RCC 7860 (cell line): ENCODE measurements at places on chromosomes 13 and 19.
A peak's percentile ranks its signal among the peaks of the same experiment; 100 is the strongest.

GRCh38 chr13:25391932-25392331, 20.2 kb downstream of the ATP8A2 start:
- no peak for DNase-seq

- no peak for DNase-seq
Measured at GRCh38 chr13:48009284-48009683, 8.2 kb upstream of the SUCLA2 start.

GRCh38 chr19:36605877-36606478, 865 bp downstream of the ZNF382 start:
- DNase-seq = no peak

DNA sequence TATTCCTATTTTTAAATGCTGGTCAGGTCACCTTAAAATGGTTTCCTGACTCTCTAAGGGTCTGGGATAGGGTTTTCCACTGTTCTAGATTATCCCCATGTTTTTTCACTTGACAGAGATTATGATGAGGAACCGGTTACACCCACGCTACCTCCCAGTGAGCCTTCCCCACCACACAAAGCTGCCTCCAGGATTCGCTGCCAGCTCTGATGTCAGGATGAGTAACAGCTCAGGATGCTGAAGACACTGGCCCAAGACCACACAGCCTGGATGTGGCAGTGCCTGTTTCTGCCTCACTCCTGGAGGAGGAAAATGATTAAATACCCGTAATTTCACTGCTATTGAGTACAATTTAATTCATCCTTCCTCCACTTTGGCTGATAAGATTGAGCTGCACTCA, 22.9 kb downstream of the ZNF114 start:
- peak; percentile 64 for DNase-seq

GRCh38 chr13:36752673-36753072, 66.3 kb upstream of the RFXAP start:
- DNase-seq = no peak

DNA sequence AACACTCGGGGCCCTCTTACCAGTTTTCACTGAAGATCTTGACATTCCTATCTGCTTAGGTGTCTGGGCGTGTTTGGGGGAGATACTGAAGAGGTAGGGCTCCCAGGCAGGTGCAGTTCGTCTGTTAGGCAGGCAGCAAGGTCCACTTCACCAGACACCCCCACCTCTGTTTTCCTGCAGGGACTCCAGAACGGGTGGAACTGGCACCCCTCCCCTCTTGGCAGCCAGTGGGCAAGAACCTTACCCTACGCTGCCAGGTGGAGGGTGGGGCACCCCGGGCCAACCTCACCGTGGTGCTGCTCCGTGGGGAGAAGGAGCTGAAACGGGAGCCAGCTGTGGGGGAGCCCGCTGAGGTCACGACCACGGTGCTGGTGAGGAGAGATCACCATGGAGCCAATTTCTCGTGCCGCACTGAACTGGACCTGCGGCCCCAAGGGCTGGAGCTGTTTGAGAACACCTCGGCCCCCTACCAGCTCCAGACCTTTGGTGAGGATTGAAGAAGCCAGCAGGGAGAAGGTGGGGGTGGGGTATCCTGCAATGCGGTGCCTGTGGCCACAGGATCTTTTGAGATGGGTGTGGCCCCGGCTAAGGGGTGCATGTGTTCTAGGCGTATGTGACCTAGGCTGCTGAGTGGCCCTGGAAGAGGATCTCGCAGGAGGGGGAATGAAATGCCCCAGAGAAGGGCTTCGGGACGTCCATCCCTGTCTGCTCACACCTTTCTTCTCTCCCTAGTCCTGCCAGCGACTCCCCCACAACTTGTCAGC, 3.3 kb upstream of the ICAM4 start:
- DNase-seq = no peak

DNA sequence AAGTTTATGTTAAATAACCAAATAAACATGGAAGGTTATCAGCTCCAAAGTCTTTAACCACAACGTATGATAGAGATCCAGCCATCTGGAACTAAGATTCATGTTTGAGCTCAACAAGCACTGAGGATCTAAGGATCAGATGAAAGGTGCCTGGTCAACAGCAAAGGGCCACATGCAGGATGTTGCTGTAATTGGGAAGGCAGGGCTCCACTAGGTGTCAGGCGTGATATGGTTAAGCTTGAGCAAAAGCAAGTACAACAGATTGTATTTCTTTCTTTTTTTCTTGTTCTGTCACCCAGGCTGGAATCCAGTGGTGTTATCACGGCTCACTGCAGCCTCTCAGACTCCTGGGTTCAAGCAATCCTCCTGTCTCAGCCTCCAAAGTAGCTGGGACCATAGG, 12.0 kb downstream of the EBPL start:
- no peak for DNase-seq

- DNase-seq = no peak
Measured at GRCh38 chr19:38385804-38386257, 2.0 kb downstream of the GGN start.

GRCh38 chr19:57599377-57599760, 316 bp upstream of the ZNF530 start:
- no peak for DNase-seq

GRCh38 chr13:53200075-53200474, 171.5 kb downstream of the OLFM4 start:
- no peak for DNase-seq

GRCh38 chr13:33045851-33046592, 29.8 kb downstream of the KL start:
- no peak for DNase-seq

DNA sequence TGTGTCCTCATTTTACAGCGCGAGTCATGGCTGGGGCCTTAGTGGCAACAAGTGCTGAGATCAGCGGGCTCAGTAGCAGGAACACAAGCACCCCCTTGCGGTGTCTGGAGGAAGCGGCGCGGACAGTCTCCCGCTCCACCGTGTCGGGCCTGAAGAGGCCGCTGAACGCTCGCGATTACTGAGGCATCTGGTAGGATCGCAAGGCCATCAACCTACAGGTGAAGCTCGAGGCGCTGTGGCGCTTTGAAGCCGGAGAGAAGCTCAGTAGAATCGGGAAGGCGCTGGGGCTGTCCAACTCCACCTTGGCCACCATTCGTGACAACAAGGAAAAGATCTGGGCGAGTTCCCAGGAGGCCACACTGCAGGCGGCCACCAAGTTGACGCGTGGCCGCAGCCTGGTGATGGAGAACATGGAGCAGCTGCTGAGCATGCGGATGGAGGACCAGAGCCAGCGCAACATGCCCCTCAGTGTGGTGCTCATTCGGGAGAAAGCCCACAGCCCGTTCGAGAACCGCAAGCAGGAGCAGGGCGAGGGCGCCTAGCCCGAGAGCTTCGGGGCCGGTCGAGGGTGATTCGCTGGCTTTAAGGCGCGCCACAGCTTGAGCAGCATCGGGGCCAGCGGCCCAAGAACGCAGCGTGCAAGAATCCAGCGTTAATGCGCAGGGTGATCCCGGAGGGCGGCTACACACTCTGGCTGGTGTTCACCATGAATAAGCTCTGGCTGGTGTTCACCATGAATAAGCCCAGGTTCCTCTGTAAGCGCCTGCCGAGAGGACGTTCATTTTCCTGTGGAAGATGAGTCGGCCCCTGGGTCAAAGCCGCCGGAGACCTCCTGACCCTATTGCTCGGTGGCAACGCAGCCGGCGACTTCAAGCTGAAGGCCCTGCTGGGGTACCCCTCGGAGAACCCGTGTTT, 8.3 kb upstream of the MZF1 start:
- no peak for DNase-seq

DNA sequence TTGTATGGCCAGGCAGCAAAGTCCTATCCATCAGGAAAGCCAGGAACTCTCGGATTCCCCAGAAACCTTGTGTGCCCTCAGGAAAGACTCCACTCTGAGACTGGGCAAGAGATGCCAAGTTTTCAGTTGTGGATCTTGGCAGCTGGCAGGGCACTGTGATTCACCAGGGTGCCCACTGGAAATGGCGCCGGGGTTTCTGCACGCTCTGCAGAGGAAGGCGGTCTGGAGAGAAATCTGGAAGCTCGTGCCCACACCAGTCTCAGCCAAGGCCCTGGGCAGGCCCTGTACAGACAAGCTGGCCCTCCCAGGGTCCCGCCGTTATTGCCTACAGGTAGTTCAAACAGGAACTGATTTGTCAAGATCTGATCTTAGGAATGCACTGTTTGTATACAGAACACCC, 4.9 kb downstream of the NAPA start:
- DNase-seq = no peak

DNA sequence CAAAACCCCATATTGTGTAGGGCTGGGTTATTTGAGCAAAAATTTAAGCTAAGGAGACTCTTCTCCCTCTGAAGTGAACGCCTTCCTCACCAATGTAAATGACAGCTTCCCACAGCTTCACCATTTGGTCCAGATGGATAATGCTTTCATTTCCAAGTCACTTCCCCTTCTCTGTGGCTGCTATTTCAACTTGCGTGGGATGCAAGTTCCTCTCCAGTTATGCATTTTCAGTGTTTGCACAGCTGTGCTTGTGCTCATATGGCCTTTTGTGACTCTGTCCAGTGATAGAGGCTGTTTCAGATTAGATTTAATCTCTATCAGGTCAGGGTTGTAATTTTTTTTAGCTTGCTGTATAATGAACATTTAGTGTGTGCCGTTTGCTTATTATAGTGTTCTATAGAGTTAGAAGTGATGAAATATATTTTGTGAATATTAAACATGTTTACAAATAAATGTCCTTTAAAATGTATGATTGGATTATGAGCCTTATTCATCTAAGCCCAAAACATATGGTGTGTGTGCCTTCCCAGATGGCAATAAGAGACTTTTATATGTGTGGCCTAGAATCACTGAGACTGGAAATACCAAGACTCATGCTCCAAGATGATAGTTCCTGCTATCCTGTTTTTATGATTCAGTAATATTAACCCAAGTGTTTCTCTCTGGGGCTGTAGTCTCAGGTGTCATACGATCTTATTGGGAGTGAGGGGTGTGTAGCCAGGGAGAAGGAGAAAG, 86.6 kb downstream of the TNFRSF19 start:
- no peak for DNase-seq

- no peak for DNase-seq
Measured at GRCh38 chr13:98585398-98585754, 8.5 kb upstream of the STK24 start.

DNA sequence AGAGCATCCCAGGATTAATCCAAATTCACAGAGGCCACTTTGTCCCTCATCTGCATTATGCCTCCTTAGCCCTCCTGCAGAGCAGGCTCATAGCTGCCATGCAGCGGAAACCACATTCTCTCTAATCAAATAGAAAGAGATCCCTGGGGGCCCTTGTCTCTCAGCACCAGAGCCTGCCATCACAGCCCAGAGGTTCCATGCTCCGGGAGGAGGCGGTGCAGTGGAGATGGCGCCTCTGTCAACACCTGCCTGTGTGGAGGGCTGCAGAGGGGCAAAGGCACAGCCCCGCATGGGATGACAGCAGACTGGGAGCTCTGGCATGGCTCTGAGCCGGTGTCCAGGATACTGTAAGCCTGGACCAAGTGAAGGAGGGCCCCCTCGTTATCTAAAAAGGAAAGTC, 111.3 kb downstream of the SLC7A1 start:
- no peak for DNase-seq

DNA sequence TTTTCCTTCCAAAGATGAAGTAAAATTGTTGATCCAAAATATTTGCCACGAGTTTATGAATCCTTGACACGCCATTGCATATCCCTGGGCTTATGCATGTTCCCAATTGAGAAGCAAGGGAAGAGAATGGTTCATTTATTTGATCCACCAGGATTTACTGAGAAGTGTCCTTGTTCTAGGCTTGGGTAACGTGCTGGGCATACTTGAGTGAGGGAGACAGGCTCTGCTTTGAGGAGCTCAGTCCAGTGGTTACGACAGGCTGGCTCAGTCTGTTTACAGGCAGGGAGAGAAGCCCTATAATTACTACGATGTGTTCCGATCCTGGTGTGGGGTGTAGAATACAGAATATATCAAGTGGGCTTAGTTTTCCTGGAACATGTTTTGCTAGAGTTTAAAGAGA, 6.3 kb upstream of the PNMA8C start:
- DNase-seq = no peak

DNA sequence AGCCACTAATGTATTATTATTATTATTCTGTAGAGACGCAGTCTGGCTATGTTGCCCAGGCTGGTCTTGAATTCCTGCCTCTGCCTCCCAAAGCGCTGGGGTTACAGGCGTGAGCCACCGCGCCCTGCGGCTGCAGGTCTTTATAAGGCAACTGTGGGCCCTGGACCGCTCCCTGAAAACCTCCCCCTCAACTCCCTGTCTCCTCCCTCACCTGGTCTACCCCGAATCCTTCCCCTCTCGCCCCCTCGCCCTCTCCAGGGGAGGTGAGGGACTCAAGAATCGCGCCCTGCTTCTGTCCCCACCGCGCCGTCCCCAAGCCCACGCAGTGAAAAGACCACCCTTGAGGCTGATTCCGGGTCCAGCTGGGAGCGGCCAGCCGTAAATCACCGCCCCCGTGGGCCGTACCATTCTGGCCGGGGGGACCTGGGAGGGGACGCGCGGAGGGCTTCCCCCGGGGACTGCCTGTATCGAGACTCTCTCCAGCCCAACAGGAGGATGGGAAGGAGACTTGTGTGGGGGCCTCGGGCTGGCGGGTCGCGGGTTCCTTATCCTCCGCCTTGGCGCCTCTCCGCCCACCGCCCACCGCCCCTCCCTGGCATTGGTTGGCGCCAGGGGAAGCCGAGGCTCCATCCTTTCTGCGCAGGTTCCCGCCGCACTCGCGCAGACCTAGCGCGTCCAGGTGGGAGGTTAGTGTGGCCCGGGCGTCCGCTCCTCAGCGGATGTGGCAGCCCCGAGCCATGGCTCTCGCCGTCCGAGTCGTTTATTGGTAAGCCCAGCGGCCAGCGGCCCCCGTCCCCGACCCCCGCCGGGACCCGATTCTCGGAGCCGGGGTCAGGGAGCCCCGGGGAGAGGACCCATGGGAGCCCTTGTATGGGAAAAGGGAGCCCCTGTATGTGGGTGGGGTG, at the start of gene SELENOW:
TSS of gene SELENOW (plus strand) at position 655 of the 905 bp plus-strand sequence. CDS start at position 738, 83 bp downstream.
- DNase-seq = peak; percentile 57

GRCh38 chr19:35908010-35908441, at the start of gene TYROBP:
Gene TYROBP (minus strand): TSS chr19:35908295. CDS start chr19:35908228, 67 bp downstream.
- no peak for DNase-seq

GRCh38 chr13:80239116-80239515, 101.8 kb downstream of the SPRY2 start:
- DNase-seq = no peak

GRCh38 chr19:16914421-16914820, 25.6 kb downstream of the F2RL3 start:
- no peak for DNase-seq

GRCh38 chr13:27631665-27632064, 10.0 kb downstream of the POLR1D start:
- DNase-seq = no peak

- DNase-seq = no peak
Measured at GRCh38 chr19:29389495-29389894, 136.3 kb upstream of the VSTM2B start.

- no peak for DNase-seq
Measured at GRCh38 chr13:98144027-98144741, 1.3 kb downstream of the FARP1 start.

DNA sequence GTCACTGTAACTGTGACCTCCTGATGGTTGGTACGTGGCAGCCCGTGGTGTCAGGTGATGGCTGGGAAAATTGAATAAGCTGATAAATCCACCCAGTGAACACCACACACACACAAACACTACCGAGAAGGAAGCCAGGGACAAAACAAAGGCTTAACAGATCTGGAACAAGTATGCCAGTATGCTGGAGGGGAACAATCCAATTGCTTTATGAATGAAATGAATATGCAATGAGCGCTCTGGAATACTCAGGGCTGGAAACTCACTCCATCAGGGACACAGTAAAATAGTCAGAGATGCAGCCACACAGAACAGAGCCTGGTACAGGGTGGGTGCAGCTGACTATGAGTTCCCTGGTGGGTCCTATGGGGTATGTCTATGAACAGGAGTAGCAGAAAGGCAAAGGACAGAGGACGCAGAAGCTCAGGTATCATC, 16.7 kb downstream of the TMTC4 start:
- DNase-seq = no peak
